Stimulated activated CD4-positive, alpha-beta T cell treated with anti-CD3 and anti-CD28 coated beads, Interleukin-2, amount 100 ng/mL, for 48 hours (primary cell): ENCODE measurements at places on chromosomes 3 and 15.
A peak's percentile ranks its signal among the peaks of the same experiment; 100 is the strongest.

DNA sequence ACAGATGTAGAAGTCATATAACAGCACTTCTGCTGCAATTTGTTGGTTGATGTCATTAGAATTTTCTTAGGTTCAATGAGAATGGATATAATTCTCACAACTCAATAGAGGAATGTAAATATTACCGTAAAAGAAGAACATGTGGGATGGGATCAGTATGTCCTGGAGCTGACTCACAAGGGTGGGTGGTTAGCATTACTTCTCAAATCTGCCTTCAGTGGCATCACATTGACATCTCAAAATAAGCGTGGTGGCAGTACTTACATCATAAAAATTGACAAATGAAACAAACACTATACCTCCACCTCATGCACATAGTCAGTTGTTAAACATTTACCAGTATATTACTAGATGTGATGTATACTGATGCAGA, 1068.0 kb upstream of the CADM2 start:
- no peak for DNase-seq

- DNase-seq, result no peak
Observed at GRCh38 chr15:48550822-48551525, 94.5 kb downstream of the FBN1 start.

DNA sequence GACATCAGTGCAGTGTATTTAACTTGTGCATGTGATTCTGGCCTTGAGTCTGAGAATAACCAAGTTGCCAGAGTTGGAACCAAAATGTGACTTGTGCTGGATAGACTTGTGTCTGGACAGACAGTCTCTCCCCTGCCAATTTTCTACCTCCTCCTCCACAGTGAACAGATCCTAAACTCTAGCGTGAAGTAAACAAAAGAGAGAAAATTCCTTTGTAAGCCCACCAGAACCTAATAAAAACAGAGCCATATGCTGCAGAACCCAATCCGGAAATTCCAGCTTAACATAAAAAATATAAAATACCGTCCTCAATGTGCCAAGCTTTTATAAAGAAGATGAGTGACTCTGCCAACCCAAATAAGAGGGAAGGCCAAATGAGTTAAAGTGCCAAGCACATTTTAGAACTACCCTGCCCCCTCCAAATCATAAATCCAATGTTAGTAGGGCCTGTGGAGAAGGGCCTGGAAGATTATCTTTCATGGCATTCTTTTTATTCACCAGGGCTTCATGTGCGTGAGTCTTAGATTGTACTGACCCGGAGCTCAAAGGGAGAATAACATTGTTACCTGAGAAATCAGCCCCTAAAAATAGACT, 344.6 kb upstream of the PROK2 start:
- DNase-seq, result no peak

- DNase-seq, result no peak
Observed at GRCh38 chr3:186520957-186521842, 23.0 kb downstream of the CRYGS start.

- DNase-seq, result no peak
Observed at GRCh38 chr3:106582151-106582550, 713.3 kb upstream of the CBLB start.

- DNase-seq, result no peak
Observed at GRCh38 chr3:188568736-188569135, 414.8 kb downstream of the LPP start.

DNA sequence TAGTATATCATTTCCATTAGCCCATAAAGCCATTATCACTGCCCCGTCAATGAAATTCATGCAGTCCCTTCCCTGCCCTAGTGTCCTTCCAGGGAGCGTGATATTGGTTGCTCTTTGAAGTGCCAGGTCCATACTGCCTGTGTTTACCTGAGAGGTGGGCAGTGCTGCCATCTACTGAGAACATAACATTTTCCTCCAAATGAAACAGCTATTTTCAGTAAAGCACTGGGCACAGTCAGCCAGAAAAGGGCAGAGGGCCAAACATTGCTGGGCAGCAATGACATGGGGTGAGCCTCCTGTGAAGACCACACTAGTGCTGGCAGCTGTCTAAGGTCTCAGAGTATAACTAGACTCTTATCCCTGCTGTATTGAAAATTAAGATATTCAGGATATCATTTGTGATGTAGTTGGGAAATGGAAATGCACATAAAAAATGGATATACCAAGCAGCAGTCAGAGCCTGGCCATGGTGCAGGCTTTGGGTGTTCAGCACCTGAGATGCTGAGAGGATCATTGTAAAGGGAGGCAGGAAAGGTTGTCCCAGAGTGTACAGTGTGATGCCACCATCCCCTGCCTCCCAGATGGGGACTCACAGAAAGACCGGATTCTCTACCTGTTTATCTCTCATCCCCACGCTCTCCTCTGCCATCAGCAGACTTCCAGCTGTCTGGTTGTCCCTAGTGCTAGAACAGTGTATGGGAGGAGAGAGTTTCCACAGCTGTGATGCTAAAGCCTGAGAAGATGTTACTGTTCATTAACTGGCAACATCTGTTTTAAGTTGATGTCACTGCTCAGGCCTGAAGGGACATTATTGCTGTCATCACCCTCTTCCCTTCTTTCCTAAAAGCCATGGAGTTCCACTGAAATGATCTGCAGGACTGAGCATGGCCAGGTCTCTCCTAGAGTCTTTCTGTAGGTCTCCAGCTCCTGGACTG, 108.8 kb downstream of the ARNT2 start:
- no peak for DNase-seq

DNA sequence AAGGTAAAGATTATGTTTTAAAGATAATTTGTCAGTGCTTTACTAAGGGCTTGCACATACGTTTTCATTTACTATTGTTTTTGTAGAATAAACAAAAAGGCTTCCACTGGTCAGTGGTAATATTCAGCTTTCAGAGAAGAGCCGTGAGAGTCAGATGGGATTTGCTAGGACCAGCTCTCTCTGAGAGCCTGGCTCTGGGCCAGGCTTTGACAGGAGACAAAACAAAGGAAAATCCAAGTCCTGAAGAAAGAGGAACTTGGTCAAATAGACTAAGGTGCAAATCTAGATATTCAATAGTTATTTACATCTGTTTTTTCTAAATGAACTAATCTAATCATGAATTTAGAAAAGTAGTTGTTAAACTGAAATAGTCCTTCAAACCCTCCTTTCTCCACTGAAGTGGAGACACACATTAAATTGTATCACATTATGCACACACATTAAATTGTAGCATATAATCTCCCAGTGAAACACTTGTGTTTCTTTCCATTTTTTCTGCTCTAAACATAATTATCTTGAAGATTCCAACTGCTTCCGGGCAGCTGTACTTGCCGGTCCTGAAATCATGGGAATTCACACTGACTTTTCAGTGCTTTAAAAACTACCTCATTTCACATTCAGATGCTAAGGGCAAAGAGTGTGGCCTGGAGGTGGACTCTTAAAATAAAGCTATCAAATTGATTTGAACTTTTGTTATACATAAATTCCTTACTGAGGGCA, 55.1 kb upstream of the FILIP1L start:
- DNase-seq, result no peak

DNA sequence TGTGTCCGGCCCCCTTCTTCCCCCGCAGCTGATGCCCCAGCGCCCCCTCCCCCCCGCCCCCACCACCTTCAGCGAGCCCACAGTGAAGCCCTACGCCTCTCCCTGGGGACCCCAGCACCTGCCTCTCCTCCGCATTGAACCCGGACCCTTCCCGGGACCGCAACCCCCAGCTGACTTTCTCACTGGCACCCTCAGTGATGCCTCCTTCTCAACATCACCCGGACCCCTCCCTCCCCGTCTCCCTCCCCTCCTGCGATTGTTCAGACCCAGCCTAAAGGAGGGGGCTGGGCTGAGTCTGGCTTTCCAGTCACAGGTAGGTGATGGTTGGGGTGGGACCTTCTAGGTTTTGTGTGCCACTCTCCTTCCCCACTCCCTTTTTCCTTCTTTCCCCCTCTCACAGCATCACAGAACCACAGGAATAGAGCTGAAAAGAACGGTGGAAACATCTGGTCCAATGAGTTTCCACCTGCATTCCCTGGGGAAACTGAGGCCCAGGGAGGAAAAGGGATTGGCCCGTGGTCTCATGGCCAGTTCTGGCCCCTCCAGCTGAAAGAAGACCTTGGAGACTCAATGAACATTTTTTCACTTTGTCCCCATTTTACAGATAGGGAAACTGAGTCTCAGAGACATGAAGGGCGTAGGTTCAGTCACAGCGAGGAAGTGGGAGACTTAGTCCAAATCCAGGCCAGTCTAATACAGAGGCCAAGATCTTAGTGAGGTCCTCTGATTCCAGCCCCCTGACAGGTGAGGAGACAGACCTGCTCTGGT, 828 bp downstream of the CAND2 start:
- DNase-seq, result no peak

DNA sequence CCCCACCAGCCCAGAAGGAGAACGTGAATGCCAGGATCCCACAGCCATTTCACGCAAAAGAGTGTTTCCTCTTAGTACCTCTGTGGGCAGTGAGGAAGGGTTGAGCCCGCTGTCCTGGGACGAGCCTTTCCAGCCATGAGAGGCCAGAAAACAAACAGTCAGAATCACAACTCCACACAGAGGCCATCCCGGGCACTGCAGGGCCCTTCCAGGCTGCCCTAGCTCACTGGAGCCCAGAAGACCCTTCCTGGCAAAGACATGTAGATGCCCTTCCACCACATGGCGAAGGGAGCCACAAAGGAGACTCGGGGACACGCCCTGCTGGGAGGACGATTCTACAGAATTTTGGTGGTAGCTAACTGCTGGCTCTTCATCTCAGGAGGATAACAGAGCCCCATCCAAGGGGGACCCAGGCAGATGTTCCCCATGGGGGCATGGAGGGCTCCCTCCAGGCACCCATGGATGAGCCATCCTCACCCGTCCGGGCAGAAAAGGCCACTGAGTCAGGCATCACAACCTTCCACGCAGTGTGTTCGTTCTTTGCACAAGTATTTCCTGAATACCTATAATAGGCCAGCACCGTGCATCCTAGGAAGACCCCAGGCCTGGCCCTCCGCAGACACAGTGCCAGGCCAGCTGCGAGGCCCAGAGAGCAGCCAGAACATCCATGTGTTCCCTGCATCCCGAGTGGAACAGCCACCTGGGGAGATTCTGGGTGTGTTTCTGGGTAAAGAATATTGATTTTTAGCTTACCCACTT, 47.2 kb downstream of the SLC12A8 start:
- no peak for DNase-seq

- no peak for DNase-seq
Observed at GRCh38 chr3:8968375-8968882, 5.2 kb upstream of the RAD18 start.

- DNase-seq, result no peak
Observed at GRCh38 chr3:24160424-24161095, 215.5 kb downstream of the NR1D2 start.

DNA sequence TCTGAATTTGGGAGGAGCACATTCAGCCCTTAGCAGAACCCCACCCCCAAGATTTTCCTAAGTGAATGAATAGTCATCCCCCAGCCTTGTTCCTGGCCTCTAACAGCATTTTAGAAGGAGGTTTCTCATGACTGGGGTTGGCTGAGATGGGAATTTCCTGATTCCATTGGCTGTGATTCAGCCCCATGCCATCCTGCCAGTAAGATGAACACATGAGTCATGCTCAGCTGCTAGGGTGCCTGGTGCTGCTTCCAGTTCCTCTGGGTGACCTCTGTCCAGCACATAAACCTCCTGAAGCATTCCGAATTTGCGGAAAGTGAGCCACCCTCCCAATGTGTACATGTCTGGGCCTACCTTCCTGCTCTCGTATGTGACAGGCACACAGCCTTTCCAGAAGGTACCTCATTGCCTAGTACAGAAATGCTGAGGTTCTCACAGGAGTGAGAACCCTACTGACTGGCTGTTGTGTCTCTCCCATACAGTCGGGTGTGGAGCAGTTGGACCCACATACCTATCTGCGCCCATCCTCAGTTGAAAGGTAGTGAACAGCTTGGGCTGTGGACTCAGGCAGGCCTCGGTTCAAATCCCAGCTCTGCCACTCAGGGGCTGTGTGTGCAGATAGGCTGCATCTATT, 91.7 kb downstream of the APBA2 start:
- no peak for DNase-seq

DNA sequence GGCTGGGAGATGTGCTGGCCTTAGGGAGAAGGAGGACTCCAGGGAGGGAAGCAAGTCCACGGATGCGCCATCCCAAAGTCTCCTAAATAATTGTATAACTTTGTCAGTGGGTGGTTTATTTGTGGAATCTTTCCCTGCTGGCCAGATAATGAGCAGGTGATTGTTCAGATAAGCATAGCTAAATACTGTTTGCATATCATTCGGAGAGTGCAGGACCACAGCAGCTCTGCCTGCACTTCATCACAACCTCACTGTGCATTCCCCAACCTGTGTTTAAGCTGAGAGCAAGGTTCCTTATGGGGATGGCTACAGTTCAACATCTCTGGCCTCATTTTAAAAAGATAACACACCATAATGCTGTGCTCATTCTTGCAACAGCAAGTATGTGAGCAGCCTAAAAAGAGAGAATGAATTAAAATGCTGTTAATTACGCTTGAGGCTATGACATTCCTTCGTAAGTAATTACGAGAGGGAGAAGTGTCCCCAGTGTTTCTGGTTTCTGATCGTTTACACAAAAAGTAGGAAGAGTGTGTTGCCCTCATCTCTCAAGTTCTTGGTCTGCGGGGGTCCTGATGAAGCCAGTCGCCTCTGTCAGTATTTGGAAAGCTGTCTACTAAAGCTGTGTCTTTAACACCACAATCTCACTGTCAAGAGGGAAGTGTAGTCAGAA, 272.0 kb upstream of the RORA start:
- no peak for DNase-seq

DNA sequence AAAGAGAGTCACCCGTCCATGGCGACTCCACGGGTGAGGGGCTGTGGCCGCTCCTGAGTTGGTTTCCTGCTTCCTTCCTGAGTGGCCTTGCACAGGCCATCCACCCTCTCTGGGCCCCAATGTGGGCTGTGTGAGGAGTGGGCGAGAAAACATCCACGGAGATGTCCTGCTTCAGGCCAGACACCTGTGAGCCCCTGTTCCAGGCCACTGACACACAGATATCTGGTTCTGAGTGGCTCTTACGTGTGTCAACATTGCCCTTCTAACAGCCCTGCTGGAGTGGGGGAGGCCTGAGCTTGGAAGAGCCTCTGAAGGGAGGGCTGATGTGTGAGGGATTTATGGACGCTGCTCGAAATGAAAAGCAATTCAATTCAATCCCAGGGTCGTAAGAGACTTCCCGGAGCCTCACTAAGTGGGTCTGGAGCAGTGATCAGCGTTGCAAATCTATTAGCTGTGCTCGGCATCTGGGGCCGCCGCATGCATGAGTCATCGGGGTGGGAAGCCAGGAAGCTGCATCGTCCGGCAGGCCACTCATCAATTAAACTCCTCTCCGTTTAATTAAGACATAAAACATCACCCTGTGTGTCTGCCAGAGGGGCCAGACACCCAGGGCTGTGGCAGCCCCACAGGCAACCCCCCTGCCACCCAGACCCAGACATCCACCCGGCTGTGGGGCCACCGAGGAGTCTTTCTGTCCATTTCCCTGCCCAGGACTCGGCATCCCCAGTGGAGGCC, 20.0 kb upstream of the PRR23E start:
- no peak for DNase-seq

GRCh38 chr3:109532257-109533216, 195.2 kb upstream of the DPPA4 start:
- peak; percentile 13 for DNase-seq
